ENCODE measurements at places on chromosomes 1 and 21. TPM values are rescaled to one million over a fixed set of nuclear protein-coding genes. Genes with fewer than 3 reads are reported as not detected.

The KCNE1 gene
- not detected for total RNA-seq

The OR6K3 gene
- not detected for total RNA-seq

The DSCAM gene
- 0.18 TPM for total RNA-seq

The SERTAD4 gene
- total RNA-seq, result 0.18 TPM

The CR1 gene
- not detected for total RNA-seq

The PLA2G2D gene
- total RNA-seq, result not detected

The RHCE gene
- 1.1 TPM for total RNA-seq
